ENCODE measurements at places on chromosomes 4 and X.

GRCh38 chr4:42342459-42342858 is 54.8 kb upstream of the SHISA3 start:
- DNase-seq = no peak

DNA sequence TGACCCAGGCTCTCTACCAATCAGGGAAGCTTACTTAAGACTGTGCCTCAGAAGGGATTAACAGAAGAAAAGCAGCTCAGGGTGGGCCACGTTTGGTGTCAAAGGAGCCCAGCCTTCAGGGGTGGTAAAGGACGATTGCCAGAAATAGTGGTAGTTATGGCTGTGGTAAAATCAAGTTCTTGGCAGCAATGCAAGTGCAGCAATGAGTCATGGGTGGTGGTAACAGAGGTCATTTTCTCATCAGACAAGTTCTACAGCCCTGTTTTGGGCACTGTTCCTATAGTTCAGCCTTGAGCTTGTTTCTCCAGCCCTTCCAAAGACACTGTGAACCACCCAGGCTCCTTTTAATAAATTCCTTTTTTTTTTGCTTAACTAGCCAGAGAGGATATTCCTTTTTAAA is 120.3 kb downstream of the EFHC2 start:
- DNase-seq = no peak

DNA sequence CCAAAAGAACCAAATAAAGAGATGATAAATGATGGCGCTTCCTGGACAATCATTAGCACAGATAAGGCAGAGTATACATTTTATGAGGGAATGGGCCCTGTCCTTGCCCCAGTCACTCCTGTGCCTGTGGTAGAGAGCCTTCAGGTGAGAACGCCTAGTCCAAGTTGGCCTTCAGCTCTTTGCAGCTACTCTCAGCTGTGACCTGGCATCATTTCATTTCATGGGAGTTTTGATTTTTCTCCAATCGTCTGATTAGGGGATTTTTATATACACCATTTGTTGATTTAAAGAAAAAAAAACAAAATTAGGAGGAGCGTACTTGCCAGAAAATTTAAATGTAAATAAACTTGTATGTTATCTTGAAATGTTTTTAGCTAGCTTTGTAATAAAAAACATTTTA is 60.4 kb downstream of the CCKAR start:
- DNase-seq = no peak

DNA sequence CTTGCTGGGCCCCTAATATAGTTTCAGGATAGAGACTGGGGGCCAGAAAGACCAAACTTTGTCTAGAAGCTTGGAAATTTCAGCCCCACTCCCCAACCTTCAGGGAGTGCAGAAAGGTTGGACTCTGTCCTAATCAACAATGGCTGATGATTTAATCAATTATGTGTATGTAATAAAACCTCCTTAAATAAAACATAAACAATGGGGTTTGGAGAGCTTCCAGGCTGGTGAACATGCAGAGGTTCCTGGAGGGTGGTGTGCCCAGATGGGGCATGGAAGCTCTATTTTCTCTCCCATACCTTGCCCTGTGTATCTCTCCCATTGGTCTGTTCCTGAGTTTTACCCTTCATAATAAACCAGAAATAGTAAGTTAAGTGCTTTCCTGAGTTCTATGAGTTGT is 174.2 kb downstream of the GC start:
- DNase-seq = no peak

DNA sequence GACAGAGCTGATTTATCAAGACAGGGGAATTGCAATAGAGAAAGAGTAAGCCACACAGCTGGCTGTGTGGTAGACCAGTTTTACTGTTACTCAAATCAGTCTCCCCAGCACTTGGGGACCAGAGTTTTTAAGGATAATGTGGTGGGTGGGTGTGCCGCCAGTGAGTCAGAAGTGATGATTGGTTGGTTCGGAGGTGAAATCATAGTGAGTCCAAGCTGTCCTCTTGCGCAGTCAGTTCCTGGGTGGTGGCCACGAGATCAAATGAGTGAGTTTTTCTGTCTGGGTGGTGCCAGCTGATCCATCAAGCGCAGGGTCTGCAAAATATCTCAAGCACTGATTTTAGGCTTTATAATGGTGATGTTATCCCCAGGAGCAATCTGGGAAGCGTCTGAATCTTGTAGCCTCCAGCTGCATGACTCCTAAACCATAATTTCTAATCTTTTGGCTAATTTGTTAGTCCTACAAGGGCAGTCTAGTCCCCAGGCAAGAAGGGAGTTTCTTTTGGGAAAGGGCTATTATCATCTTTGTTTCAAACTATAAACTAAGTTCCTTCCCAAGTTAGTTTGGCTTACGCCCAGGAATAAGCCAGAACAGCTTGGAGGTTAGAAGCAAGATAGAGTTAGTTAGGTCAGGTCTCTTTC is 44.0 kb upstream of the PPP1R2C start:
- no peak for DNase-seq

- no peak for DNase-seq
Observed at GRCh38 chr4:167028976-167029375, 205.3 kb downstream of the SPOCK3 start.

DNA sequence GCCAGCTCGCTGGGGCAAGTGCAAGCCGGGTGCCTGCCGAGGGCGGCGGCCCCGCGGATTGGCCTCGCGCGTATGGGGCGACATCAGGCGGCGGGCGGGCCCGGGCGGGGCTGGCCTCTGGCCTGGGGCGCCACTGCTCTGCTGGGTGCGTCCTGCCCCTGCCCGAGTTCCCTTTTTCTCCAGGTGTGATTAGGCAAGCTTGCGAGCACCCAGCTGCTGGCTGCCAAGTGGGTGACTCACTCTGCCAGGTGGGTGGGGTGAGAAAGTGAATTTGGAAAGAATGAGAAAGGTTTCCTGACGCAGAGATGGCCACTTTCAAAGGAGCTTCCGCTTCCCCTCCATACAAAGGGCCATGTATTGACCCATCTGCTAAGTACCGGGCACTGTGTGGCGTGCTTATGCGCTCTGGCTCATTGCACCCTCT is 32.5 kb downstream of the FGFBP1 start:
- peak; percentile 22 for DNase-seq

GRCh38 chr4:7805533-7806337 is 133.9 kb downstream of the AFAP1 start:
- no peak for DNase-seq

DNA sequence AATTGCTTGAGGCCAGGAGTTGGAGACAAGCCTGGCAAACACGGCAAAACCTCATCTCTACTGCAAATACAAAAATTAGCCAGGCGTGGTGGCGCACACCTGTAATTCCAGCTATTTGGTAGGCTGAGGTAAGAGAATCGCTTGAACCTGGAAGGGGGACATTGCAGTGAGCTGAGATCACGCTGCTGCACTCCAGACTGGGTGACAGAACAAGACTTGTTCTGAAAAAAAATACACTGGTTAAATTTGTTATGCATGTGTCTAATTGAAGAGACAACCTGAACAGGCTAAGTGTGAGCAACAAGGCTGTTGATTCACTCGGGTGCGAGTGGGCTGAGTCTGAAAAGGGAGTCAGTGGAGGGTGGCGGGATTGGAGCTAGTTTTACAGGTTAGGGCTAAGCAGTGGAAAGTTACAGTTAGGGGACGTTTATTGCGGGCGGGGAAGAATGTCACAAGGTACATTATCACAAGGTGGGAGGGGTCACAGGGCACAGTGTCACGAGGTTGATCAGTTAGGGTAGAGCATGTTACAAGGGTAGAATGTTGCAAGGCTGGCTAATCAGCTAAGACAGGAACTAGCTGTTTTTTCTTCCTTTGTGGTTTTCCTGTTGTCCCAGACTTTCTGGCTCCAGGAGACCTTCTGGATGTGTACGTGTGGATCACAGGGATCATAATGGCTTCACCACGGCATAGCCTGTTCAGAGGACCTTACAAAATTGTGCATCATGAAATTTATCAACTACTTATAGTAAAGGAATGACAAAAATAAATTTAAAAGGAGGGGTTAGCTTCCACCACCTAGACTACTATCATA is 115.8 kb downstream of the NAA11 start:
- no peak for DNase-seq

DNA sequence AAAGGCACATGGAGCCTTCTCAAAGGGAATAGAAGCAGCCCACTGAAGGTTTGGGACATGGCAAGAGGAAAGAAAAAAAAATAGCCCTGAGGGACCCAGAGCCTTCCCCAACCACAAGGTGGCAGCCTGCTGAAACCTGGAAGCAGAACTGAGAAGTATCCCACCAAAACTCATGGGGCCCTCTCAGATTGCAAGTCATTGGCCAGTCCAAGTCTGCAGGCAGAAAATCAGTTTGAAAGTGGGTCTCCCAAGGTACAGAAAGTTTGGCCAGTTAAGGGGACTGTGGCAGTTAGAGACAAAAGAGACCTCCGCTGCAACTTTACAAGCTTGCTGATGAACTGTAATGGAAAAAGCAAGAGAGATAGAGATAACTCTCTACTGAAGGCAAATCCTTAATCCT is 155.8 kb downstream of the ANTXR2 start:
- DNase-seq = no peak

- DNase-seq = no peak
Observed at GRCh38 chr4:25638221-25638601, 17.4 kb upstream of the SLC34A2 start.

- no peak for DNase-seq
Observed at GRCh38 chr4:105871997-105872396, 23.3 kb upstream of the NPNT start.

DNA sequence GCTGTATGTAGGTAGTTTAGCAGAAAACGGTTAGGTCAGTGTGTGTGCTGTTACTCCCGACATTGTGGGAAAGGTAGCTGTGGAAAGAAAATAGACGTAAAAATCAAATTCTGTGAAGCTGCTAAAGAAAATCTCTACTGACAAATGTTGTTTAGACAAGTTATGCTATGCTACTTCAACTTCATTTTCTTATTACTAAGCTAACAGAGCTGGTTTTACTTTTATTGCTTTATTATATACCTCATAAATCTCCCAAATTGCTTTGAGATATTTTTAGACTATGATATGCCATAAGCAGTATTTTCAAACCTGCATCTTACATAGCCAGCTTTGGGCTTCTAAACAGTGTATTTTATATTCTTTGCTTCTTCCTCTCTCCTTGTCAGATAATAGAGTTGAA is 108.2 kb upstream of the PACRGL start:
- no peak for DNase-seq

DNA sequence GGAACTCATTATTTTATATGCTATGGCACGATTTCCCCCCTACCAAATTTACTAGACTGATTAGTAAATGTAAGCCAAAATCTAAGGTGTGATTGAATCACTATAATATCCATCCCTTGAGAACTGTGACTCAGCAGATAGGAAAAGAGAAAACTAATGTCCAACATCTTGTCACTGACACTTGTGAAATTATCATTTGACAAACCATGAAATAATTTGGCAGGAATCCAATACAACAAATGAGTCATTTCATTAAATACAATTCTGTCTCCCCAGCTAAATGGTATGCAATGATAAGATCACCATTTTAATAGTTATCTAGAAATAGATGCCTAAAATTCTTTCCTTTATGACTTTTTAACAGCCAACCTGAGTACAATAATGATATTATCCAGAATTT is 462.3 kb downstream of the DMD start:
- DNase-seq = no peak

GRCh38 chr4:34636623-34637022 is 1607.7 kb downstream of the ARAP2 start:
- no peak for DNase-seq

DNA sequence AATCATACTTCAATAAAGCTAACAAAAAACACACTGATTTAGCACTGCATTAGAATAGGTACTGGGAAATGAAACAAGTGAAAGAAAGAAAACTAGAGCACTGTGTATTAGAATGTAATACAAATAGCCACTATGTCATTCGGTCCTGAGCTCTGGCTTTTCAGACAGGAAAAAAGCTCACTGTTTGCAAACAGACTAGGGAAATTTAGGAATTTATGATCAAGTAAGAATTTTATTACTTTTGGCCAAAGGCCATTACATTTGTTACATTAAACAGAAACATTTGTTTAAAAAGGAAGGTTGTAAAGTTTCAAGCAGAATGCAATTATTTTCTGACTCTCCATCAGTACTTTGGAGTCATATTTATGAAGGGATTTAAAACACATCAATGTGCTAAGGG is 68.7 kb downstream of the KLHL8 start:
- no peak for DNase-seq

GRCh38 chr4:164956766-164957643 is 20.5 kb downstream of the TRIM61 start:
- DNase-seq = peak; percentile 48

GRCh38 chrX:14125462-14125861 is 95.8 kb upstream of the GEMIN8 start:
- DNase-seq = no peak

GRCh38 chr4:158065176-158065575 is 107.6 kb downstream of the GASK1B start:
- no peak for DNase-seq

DNA sequence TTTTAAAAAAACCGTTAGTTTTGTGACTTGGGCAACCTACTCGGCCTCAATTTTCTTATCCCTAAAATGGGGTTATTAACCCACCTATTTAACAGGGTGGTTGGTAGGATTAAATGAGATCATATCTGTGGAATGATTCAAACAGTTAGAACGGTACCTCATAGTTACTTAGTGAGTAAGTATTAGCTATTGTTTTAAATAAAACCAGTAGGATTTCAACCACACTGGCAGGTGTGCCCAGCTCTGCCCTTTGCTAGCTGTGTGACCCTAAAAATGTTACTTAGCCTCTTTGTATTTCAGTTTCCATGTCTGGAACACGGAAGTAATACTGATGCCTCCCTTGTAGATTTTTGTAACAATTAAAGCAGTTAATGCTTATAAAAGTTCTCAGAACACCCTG is 225.8 kb upstream of the SPRY1 start:
- DNase-seq = no peak

- DNase-seq = no peak
Observed at GRCh38 chrX:154020536-154021115, 924 bp upstream of the IRAK1 start.

GRCh38 chr4:187413564-187414358 is 581.8 kb upstream of the ZFP42 start:
- no peak for DNase-seq

GRCh38 chr4:94171616-94172015 is 36.0 kb upstream of the SMARCAD1 start:
- no peak for DNase-seq

GRCh38 chrX:30141966-30142365 is 73.4 kb upstream of the MAGEB2 start:
- peak; percentile 3 for DNase-seq

Data from NCI-H510A (cell line).